Endodermal cell (in vitro differentiated cells): ENCODE measurements at places on chromosomes 1 and 21.

GRCh38 chr1:28139025-28139712 is 37.3 kb downstream of the PTAFR start:
- no peak for DNase-seq

GRCh38 chr21:44757731-44758130 is 43.9 kb downstream of the UBE2G2 start:
- no peak for DNase-seq

DNA sequence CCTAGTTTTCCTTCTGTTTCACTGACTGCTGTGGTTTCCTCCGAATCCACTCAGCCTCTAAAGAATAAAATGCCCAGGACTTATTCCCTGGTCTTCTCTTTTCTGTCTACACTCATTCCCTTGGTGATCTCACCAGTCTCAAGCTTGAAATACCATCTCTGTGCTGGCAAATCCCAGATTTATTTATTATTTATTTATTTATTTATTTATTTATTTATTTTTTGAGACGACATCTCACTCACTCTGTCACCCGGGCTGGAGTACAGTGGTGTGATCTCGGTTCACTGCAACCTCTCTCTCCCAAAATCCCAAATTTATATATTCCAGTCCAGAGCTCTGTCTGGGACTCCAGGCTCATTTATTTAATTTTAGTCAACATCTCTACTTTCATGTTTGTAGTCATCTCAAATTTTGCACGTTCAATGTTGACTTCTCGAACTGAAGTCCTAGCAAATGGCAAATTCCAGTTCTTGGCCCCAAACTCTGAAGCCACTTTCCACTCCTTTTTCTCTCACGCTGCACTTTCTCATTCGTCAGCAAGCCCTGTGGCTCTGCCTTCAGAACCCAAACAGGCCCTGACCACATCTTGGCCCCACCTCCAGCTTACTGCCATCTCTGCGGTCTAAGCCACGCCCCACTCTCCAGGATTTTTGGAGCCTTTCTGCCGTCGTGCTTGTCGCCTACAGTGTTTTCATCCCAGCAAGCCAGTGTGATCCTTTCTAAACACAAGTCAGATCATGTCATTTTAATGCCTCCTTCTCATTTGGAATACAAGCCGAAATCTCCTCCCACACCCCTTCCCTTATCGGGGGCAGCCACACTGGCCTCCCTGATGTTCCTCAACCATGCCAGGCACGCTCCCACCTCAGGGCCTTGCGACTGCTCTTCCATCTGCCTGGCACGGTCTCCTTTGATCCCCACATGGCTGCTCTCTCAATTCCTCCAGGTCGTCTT is 14.2 kb upstream of the TENT5B start:
- peak; percentile 94 for DNase-seq

GRCh38 chr1:201348211-201348566 is 29.3 kb downstream of the TNNT2 start:
- DNase-seq = peak; percentile 92

- peak; percentile 50 for DNase-seq
These were observed 5.4 kb downstream of the HMGN2 start for GRCh38 chr1:26477446-26478152.

GRCh38 chr1:1173061-1173792 is 453 bp upstream of the TTLL10 start:
- DNase-seq = peak; percentile 58

- no peak for DNase-seq
These were observed 253.3 kb downstream of the PLPP3 start for GRCh38 chr1:56326056-56326455.

- DNase-seq = no peak
These were observed 74.4 kb downstream of the CLCA4 start for GRCh38 chr1:86621286-86621685.

GRCh38 chr1:148385371-148386030 is 97.6 kb downstream of the PPIAL4G start:
- no peak for DNase-seq

DNA sequence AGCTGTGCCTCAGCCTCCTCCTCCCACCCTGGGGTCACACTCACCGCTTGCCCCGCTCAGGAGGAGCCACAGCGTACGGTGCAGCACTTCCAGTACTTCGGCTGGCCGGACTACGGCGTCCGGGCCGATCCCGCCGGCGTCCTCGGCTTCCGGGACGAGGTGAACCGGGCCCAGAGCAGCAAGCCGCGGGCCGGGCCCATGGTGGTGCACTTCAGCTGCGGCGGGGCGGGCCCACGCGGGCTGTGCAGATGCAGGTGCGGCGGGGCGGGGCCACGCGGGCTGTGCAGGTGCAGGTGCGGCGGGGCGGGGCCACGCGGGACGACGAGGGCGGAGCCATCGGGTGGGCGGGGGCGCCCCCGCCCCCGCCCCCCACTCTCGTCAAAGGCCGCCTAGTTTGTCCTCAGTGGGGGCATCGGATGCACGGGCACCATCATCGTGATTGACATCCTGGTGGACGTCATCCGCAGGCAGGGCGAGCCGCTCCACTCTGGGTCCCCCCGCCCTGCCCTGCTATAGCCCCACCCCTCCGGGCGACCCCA is 5.5 kb downstream of the RNF223 start:
- DNase-seq = peak; percentile 84

- no peak for DNase-seq
These were observed 8.9 kb upstream of the RAB3GAP2 start for GRCh38 chr1:220281159-220281574.

DNA sequence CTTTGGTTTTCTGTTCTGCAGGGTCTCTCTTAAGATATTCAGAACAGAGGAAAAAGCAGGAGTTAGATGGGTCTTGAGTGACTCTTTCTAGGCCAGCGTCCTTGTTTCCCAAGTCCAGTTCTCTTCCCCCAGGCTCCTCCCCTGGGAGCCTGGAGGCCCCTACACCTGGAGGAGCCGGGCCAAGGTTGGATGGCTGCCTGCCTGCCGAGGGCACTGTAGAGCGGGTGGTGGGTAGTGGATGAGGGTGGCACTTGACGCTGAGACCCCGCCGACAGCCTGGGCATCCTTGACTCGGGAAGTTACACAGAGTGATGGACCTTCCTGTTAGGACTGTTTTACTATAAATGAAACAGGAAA is 17.4 kb upstream of the KANK4 start:
- no peak for DNase-seq

DNA sequence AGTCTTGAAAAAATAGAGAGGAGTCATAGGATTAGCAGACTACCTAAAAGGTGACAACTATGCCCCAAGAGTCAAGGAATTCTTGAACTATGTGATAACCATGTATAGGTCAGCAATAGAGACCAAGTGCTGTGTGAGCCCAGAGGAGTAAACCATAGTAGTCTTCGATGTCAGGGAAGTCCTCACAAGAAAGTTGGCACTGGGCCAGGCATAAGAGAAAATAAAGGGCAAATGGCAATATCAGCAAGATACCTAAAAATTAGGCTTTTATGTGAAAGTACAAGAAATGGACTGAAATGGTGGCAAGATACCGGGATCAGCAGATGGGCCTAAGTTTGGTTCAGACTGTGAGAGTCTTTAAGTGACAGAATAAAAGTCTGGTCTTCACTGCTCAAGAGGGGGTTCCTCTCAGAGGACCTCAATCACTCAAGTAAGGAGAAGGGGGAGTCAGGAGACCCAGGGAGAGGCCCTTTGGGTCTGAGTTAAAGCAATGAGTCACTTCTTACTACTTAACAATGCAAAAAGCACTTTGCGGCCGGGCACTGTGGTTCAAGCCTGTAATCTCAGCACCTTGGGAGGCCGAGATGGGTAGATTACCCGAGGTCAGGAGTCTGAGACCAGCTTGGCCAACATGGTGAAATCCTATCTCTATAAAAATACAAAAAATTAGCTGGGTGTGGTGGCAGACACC is 95.0 kb downstream of the TEX35 start:
- DNase-seq = no peak

- no peak for DNase-seq
These were observed 150.6 kb downstream of the TGFBR3 start for GRCh38 chr1:91735266-91735845.

- DNase-seq = no peak
These were observed 468.7 kb downstream of the ADGRL2 start for GRCh38 chr1:82269431-82269830.

DNA sequence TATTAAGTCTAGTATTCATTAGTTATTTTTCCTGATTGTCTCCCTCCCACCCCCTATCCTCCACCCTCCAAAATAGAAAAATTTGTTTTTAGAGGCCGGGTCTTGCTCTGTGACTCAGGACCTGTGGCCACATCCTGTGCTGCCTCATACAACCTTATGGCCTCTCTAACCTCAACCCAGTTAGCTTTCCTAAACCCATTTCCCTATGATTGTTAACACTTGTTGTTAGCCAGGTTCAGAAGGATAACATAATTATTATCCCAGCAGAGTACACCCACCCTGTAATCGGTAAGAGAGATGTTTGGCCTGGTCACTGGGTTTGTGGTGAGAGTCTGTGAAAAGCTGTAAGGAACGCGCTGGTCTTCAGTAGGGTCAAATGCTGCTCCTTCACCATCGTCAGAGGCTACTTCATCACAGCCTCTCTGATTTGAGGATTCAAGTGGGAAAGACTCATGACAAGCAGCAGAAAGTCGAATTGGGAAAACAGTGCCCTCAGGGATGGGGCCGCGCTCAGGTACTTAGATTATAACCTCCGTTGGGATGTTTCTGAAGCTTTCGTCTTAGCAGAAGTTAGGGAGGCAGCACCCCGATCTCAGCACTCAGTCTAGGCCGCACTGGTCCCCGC is 35.9 kb upstream of the HMGN1 start:
- DNase-seq = no peak

DNA sequence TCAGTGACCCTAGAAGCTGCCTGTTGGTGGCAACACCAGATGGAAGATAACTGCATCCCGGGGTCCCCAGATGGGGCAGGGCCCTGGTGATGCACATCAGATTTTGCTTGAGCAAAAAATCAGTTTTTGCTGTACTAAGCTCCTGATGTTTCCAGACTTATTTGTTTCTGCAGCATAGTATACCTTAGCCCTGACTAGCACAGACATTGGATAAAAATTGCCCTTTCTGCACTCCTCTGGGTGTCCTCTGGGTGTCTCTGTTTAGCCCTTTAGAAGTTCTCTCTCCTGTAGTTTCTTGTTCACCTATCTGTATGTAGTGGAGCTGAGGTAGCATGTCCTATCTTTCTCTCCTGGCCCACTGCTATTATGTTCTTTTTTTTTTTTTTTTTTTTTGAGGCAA is 30.3 kb upstream of the PLA2G2C start:
- peak; percentile 66 for DNase-seq

- DNase-seq = no peak
These were observed 21.6 kb downstream of the AADACL4 start for GRCh38 chr1:12665511-12665910.

GRCh38 chr1:93738075-93738622 is 56.5 kb upstream of the BCAR3 start:
- DNase-seq = no peak

- no peak for DNase-seq
These were observed 18.0 kb upstream of the PRDM15 start for GRCh38 chr21:41897047-41897669.

GRCh38 chr1:150890033-150890416 is 3.1 kb downstream of the CTXND2 start:
- no peak for DNase-seq

- no peak for DNase-seq
These were observed 29.5 kb downstream of the TUT4 start for GRCh38 chr1:52523376-52523775.

- DNase-seq = no peak
These were observed 19.5 kb downstream of the OTUD3 start for GRCh38 chr1:19901653-19902052.

- peak; percentile 97 for DNase-seq
These were observed at the start of gene ZBTB17 for GRCh38 chr1:15975805-15976680. ZBTB17 (minus strand) TSS chr1:15976101; CDS start chr1:15948495, 27,606 bp downstream.

GRCh38 chr21:40386294-40386911 is 460.6 kb downstream of the DSCAM start:
- DNase-seq = peak; percentile 85

DNA sequence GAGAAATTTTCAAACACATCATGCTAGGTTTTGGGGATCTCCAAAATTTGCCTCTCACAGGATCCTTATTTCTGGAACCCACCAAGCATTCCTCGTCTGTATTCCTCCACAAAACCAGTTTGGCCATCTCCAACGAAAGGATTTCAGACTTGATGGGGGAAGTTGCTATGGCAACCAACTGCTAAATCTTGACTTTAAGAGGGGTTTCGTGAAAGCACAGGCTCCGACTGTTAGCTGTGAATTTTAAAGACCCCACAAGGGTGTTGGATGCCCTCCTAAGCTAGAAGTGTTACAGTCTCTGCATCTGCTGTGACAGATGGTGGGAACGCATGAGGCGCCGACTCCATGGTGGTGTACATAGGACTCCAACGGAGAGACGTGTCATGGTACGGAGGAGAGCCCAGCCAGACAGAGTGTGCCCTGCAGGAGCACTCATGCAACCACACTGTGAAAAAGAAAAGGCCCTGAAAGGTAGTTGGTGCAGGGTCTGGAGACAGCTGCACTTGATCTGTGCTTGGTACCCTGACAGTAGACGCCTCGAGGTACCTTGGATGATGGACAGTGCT is 147.1 kb downstream of the ASTN1 start:
- DNase-seq = no peak

- peak; percentile 98 for DNase-seq
These were observed 438 bp upstream of the MIA3 start for GRCh38 chr1:222617367-222617951.

DNA sequence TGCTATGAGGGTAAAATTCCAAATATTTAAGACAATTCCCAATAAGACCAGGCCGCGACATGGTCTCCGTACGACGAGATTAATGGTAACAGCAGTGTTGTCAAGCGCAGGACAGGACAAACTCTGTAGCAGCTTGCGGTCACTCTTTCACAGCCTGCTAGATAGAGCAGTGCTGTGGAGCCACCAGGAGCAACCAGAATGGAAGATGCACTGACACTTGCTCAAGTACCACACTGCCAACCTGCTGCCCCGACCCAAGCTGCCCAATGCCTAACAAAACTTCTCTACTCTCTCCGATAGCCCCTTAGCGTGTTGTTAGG is 636 bp downstream of the WARS2 start:
- no peak for DNase-seq

DNA sequence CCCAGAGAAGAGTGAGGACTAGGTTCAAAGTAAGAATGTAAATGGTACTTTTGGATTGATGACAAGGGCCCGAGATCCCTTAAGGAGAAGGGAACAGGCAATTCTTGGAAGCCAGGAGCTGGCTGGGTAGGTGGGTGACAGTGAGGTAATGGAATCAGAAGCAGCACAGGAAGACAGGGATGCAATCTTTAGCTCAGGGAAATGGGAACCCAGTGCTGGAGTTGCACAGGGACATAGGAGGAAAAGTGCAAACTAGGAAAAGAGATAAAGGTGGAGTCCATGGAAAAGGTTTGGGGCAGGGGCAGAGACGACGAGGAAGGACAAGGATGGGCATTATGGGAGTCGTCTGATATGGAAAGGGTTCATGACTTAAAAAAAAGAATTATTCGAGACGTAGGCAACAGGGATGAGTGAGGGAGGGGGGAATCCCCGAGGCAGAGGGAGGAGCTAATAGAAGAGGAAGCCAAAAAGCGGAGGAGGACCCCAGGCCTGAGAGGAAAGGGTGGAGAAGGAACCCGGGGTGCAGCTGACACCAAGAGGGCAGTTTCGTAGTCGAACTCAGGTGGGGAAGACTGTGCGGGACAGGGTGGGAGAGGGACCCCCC is 495 bp downstream of the PI4KB start:
- DNase-seq = no peak

- DNase-seq = peak; percentile 49
These were observed 23.3 kb downstream of the KCNN3 start for GRCh38 chr1:154846565-154847442.

- peak; percentile 90 for DNase-seq
These were observed 25.6 kb downstream of the PADI3 start for GRCh38 chr1:17274186-17275170.

- DNase-seq = no peak
These were observed 20.3 kb upstream of the SMYD2 start for GRCh38 chr1:214260561-214261205.

GRCh38 chr1:71015745-71016144 is 31.9 kb downstream of the PTGER3 start:
- no peak for DNase-seq

GRCh38 chr1:161082996-161083747 is 6.2 kb downstream of the NECTIN4 start:
- peak; percentile 75 for DNase-seq
